Stimulated activated CD4-positive, alpha-beta T cell treated with anti-CD3 and anti-CD28 coated beads, TNF-alpha, amount 100 ng/mL, for 24 hours (primary cell): ENCODE measurements at places on chromosomes 6 and 20.

DNA sequence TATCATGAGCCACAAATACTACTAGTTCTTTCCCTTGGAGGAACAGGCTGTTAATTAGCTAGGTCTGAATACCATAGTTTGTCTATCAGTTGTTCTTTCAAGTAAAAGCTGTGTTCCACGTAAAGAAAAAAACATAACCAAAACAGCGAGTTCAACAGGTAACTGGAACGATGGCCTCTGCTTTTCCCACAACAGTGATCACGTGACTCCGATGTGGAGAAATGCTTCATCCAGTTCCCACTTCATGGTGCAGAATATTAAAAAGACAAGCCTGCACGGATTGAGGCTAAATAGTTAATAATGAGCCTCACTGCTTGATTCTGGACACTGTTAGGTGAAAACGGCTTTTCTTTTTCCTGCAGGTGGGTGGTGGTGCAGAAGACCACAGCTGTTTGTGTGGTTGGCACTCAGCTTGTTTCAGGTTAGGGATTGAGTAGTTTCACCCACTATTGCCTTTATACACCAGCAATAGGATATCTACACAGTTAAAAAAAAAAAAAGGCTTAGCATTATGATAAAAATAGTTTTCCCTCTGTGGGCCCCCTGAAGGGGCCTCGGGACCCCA is 88.1 kb downstream of the DACT2 start:
- DNase-seq, result no peak

DNA sequence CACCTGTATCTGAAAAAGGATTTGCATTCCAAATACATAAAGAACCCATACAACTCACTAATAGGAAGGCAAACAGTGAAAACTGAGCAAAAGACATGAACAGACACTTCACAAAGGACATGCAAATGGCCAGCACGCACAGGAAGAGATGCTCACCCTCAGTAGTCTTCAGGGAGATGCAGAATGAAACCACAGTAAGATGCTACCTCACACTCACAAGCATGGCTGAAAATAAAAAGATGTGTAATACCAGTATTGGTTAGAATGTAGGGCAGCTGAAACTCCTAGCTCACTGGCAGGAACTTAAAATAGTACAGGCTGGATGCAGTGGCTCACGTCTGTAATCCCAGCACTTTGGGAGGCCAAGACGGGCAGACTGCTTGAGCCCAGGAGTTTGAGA is 64.6 kb downstream of the SNX5 start:
- no peak for DNase-seq

GRCh38 chr20:49450281-49450721 is 32.2 kb downstream of the KCNB1 start:
- DNase-seq, result no peak

DNA sequence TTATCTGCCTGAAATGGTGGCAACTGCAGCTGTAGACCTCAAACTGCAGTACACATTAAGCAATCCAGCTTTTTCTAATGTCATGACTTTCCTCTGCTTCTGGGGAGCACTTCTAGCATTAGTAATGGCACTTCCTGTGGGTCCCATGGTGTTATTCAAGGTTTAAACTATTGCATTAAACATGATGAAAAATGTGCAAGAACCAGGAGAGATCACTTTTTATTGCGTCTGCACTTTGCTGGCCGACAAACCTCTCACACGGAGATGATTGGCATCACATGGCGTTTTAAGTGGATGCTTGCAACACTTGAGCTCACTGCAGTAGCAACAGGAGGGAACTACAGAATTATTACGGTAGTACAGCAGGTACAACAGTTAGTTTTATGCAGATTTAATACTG is 148.4 kb downstream of the HIVEP2 start:
- DNase-seq, result no peak

DNA sequence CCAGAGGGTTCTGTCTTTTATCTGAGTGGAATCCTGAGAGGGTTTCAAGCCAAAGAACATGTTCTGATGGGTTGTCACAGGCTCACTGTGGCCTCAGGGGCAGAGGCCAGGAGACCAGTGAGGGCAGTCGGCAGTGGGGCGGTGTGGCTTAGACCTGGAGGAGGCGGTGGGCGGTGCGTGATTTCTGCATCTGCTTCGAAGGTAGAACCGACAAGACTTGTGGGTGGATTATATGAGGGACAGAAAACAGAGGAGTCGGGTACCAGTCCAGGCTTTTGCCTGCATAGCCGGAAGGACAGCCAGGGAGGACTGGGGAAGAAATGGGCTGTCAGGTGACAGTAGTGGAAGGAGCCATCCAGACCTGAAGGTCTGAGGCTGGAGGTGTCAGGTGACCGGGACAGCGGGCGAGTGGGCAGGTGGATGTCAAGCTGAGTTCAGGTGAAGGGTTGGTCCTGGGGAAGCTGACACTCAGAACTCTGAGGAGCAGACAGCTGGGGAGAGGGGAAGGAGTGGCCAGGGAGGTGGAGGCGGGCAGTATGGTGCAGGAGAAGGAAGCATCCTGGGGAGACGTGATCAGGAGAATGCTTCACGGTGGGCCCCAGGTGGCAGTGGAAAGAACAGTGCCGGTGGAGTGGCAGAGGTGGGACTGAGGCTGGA is 3.1 kb downstream of the CTSZ start:
- DNase-seq, result no peak

GRCh38 chr6:12137480-12137879 is 125.4 kb downstream of the HIVEP1 start:
- no peak for DNase-seq

DNA sequence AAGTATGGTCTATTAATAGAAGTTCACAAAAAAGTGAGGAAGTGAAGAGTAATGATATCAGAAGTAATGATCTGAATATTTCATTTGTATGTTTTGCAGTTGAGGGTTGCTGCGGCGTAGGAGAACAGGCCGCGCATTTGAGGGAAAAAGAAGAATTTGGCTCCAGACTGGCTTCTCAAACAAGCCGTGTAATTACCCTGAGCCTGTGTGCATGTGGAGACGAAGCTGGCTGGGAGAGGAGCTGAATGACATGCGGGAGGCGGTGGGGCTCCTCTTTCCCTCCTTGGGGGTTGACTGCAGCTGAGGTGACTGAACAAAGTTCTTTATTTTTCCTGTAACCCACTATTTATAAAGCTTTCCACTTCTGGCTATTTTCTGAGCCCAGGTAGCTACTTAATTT is 115.5 kb upstream of the AFDN start:
- no peak for DNase-seq

DNA sequence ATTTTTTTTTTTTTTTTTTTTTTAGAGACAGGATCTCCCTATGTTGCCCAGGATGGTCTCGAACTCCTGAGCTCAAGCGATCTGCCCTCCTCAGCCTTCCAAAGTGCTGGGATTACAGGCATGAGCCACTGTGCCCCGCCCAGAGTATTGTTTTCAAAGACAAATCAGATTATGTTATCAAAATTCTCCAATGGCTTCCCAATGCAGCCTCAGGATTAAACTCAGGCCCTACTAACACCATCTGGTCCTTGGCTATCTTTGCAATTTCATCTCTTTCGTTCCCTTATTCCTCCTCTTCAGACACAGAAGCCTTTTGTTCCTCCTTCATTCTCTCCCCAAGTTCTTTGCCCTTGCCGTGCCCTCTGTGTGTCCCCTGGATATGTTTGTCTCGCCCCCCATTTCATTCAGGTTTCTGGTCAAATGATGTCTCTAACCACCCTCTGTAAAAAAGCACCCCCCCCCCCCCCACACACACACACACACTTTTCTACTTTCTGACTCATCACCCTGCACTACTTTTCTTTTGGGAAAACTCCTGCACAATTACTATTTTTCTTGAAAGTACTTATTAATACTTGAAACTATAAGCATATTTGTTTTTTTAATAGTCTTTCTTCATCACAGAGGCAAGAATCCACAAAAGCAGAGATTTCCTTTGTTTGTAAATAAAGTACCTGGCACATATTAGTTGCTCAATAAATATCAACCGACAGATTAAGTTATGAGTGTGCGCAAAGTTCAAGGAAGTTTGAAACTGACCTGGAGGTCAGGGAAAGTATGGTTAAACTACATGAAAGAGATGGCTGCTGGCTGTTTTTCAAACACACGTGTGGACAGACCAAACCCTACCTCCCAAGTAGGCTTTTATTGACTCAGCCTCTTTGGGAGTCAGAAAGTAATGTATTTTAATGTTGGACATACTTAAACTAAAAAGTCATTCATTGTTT is 16.7 kb downstream of the BTN1A1 start:
- no peak for DNase-seq

DNA sequence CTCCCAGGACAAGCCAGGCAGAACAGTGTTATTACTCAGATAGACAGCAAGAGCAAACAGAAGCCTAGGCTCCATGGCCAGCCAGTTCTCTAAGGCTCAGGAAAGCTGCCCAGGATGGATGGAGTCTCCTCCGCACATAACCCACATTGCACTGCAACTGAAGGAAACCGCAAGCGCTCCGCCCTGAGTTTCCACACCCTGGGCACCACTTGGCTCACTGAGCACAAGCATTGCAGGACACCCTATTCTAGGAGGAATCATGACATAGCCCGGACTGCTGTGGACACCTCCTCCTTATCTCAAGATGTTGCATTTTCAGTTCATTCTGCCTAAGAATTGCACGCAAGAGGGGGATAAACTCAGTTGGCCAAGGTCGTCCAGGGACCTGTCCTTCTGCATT is 42.9 kb downstream of the LINC00237 start:
- no peak for DNase-seq

- no peak for DNase-seq
Observed at GRCh38 chr6:26472549-26473290, 15.0 kb downstream of the BTN2A1 start.

DNA sequence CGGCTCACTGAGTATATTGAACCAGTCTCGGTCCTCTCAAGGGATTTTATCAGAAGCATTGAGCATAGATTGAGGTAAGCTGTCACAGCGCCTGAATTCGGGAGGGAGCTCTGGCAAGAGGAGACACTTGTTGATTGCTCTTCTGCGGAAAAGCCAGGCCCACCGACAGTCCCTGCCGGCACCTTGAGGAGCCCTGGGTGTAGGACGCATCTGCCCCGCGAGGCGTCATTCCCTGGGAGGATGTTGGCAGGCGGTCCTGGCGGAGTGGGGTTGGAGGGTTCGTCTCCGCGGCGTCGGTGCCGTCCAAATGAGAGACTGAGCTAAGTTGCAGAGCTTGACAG is 843 bp downstream of the FBXO9 start:
- DNase-seq, result peak; percentile 45

DNA sequence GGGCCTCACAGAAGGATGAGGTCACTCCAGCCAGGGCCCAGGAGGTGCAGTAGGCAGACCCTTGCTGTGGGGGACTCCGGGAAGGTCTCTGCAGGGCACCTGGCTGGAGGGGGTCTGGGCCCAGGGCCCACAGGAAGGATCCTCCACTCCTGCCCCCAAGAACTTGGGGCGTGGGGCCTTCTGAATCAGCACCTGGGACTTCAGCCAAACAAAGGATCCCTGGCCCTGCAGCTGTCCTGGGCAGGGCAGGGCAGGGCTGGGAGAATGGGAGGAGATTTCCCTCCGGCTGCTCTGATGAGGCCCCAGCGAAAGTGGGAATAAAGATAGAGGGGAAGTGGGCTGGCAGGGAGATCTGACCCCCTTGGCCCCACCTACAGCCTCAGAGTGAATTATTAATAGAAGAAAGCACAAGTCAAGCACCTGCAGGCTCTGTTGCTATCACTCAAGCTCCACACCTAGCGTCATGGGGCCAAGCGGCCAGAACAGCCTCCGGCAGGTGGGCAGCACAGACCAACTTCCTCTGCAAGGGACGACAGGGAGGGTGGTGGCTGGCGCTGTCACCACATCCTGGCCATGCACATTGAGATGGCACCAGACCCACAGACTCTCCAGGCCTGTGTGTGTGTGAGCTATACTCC is 61.6 kb upstream of the MRPS10 start:
- no peak for DNase-seq

GRCh38 chr6:118370722-118371121 is 177.4 kb upstream of the PLN start:
- DNase-seq, result no peak

- no peak for DNase-seq
Observed at GRCh38 chr6:150735341-150735851, 130.1 kb upstream of the MTHFD1L start.

DNA sequence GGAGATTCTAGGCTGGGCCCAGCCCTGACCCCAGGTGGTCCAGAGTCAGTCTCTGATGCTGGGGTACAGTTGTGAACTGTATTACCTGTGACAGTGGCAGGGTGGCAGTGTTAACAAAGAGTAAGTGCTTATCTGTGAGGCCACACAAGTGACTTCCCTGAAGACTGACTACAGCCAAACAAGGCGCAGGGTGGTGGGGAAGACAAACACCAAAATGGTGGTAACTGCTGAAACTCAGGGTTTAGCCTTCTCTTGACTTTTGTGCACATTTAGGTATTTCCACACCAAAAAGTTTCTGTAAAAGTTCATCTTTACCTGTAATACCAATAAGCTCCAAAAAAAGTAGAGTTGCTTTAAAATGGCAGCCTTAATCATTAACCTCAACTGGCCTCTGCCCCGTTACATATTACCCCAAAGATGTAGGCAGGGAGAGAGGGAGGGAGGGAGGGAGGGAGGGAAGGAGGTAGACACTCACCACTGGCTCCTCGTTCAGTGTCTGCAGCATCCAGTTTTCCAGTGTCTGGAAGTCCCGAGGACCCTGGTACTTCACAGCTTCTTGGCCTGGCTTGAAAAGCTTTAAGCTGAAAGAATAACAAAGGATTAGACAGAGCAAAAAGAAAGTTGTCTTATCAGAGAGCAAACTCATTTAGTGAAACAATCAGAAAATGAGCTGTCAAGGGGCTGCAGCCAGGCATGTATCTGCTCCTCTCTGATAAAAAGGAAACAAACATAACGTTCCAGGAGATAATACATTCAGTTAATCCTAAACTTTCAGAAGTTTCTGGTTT is 11.3 kb downstream of the TXNDC5 start:
- DNase-seq, result no peak

GRCh38 chr6:81892891-81893290 is 140.4 kb upstream of the TENT5A start:
- no peak for DNase-seq

GRCh38 chr20:37526238-37526838 is 1.3 kb downstream of the BLCAP start:
- DNase-seq, result no peak

DNA sequence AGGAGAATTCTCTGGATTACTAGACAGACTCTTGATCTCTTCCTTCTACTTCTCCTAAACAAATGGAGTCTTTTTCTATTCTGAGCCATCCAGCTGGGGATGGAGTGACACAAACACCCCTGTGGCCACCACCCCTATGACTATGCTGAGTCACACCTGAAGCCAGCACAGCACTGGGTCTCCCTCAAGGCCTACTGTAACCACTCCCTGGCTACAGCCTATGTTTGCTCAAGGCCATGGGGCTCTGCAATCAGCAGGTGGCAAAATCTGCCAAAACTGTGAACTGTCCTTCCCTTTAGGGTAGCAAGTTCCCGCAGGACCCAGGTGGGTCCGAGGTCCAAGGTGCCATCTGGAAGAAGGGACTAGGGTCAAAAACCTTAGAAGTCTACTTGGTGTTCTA is 132.3 kb downstream of the TINAG start:
- no peak for DNase-seq
